Osteocyte (in vitro differentiated cells): ENCODE measurements at places on chromosomes 3 and 15. TPM values are rescaled to one million over a fixed set of nuclear protein-coding genes. Genes with fewer than 3 reads are reported as not detected.

DNA sequence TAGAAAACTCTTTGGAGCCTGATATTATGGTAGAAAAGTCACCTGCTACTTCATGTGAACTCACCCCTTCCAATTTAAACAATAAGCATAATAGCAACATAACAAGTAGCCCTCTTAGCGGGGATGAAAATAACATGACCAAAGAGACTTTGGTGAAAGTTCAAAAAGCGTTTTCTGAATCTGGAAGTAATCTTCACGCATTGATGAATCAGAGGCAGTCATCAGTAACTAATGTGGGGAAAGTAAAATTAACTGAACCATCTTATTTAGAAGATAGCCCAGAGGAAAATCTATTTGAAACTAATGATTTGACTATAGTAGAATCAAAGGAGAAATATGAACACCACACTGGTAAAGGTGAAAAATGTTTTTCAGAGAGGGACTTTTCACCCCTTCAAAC lies 5.1 kb upstream of the SCG5 start:
- DNase-seq, result no peak

- DNase-seq, result no peak
Observed at GRCh38 chr15:70259640-70260508, 162.2 kb upstream of the TLE3 start.

DNA sequence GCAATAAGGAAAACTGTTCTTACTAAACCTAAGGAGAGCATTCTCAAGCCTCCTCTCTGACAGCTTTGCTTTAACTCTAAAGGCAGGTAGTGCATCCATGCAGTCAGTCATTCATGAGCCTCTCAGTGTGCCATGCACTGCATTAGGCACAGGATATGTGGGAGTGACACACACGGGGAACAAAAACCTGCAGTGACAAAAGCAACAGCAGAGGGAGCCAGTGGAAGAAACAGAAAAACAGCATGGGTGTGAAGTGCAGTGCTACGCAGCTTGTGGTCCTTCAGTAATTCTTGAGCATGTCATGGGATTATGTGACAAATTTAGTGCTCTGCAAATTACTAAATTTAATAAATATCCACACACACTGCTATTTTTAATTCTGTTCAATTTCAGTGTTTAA lies 230.7 kb downstream of the BBX start:
- DNase-seq, result no peak

- no peak for DNase-seq
Observed at GRCh38 chr3:147655236-147655635, 246.1 kb downstream of the ZIC1 start.

DNA sequence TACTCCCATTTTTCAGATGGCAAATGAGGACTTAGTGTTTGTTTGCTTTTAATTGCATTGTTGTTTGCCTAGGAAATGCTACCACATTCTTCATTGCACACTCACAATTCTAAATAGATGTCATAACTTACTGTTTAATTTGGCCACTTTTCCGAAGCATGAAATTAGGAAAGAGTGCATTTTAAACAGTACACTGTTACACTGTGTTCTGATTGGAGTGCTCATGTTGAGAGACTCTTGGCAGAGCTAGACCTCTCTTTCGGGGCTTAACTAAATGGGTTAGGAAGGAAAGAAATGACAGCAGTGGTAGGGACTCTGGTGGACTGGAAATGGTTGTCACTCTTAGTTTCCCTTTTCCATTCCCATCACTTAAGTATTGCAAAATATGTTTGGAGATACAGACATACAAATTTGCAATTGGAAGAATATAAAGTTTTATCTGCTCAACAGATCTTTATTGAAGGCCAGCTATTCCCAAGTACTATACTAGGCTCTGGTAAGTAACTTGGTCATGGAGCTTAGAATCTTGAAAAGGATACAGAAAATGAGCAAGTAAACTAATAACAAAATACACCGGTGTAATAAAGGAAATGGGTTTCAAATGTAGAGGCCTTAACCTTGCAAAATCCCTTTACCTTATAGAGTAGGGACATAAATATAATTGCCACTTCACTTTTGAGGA lies 90.2 kb downstream of the DCUN1D1 start:
- no peak for DNase-seq

- DNase-seq, result no peak
Observed at GRCh38 chr3:53489787-53490458, 4.5 kb upstream of the CACNA1D start.

DNA sequence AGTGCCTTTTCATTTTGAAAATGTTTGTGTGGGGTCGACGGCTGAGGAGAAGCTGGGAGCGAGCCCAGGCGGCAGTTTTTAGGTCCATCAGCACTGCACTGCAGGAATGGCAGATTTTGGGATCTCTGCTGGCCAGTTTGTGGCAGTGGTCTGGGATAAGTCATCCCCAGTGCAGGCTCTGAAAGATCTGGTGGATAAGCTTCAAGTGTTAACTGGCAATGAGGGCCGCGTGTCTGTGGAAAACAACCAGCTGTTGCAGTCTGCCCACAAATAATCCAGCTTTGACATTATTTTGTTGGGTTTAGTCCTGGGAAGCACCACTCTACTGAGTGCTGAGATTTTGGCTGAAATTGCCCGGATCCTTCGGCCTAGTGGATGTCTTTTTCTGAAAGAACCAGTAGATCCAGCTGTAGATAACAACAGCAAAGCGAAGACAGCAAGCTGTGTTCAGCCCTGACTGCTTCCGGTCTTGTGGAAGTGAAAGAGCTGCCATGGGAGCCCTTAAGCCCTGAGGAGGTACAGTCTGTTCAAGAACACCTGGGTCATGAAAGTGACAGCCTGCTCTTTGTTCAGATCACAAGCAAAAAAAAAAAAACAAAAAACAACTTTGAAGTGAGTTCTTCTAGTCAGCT lies 13.1 kb upstream of the ANP32A start:
- DNase-seq, result no peak

GRCh38 chr3:137071104-137071503 lies 113.3 kb downstream of the IL20RB start:
- no peak for DNase-seq

DNA sequence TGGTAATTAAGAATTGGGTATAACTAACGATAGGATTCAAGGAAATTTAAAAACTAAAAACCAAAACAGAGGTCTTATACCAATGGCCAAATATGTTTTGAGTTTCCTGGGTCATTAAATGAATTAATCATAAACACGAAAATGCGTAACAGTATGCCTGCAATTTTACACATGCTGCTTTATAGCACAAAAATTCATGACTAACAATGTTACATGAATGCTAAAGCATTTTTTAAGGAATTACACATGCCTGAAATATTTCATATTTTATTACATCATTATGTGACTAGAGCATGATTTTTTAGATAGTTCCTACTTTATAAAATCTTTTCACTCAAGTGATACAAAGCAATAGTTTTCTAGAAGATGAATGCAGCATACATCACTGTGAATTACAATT lies 74.7 kb downstream of the ZNF148 start:
- DNase-seq, result no peak

DNA sequence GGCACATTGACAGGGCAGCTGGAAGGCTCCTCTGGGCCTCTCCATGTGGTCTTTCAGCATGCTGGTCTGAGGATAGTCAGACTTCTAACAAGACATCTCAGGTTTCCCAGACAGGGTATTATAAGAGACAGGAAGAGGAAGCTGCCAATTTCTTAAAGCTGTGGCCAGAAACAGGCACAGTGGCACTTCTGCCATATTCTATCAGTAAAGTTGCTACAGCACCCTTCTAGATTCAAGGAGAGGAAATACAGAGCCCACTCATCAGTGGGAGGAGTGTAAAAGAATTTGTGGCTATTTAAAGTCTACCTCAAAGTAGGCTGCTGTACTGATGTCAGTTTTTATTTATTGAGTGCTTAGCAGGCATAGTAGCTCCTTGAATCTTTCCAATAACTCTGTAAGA lies 55.5 kb downstream of the BTD start:
- DNase-seq, result no peak

GRCh38 chr3:80087767-80088166 lies 320.0 kb upstream of the ROBO1 start:
- no peak for DNase-seq

- DNase-seq, result no peak
Observed at GRCh38 chr15:89150762-89151664, 62.8 kb downstream of the ABHD2 start.

DNA sequence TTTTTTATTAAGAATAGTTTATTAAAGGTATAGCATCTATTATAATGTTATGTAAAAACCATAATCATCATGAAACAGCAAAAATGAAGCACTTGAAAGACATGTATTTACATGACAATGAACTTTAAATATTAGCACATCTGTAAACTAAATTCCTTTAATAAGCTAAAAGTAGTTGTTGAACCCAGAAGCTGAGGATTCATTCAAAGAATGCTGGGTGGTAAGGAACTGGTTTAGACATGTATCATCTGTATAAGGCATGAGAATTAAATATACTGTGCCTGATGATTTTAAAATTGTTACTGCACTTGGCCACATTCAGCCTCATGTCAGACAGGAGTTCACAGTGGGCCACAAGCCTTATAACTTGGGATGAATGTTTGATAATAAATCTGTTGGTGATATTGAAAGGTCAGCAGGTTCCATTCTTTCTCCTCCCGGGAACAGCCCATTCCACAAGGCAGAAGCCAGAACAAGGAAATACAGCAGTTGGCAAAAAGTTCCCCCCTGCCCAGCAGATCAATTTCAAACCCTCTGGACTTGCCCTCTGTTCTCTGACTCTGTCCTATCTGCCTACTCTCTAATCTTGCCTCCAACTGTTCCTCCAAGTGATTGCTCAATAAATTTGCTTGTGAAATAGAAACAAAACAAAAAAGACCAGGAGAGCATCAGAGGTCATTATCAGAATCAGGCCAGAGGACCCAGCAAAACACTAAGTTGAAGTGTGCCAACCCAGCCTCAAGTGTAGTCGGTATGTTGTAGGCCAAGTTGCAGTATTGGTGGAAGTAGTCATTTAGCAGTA lies 49.8 kb upstream of the TEX264 start:
- DNase-seq, result no peak

DNA sequence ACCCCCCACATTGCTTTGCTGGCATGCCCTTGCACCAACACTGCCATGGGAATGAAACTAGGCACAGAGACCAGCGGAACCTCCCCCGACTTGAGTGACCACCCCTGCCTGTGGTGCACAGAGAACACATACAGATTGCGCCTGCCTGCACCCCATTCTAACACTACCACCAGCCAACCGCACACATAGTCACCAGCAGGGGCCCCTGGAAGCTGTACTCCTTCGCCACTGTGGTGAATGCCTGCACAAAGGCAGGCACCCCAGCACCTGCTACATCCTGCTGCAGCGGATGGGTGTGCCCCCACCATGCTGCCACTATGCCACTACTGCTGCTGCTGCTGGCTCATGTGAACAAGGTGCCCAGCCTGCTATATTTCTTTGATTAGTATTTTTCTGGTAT lies 27.4 kb upstream of the DNAAF4 start:
- DNase-seq, result no peak

DNA sequence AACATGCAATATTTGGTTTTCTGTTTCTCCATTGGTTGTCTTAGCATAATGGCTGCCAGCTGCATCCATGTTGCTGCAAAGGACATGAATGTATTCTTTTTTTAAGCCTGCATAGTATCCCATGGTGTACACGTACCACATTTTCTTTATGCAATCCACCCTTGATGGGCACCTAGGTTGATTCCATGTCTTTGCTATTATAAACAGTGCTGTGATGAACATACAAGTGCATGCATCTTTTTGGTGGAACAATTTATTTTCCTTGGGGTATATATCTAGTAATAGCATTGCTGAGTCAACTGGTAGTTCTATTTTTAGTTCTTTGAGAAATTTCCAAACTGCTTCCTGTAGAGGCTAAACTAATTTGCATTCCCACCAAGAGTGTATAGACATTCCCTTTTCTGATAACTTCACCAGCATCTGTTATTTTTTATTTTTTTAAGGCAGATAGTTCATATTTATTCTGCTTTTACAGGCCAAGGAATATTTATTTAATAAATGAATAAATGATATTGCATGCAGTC lies 62.4 kb upstream of the NPHP3 start:
- DNase-seq, result no peak

GRCh38 chr3:18346097-18346496 lies 79.0 kb downstream of the SATB1 start:
- DNase-seq, result no peak

GRCh38 chr3:83033133-83033532 lies 1271.7 kb upstream of the GBE1 start:
- DNase-seq, result no peak

- no peak for DNase-seq
Observed at GRCh38 chr3:143090976-143091837, 28.4 kb upstream of the CHST2 start.

- DNase-seq, result no peak
Observed at GRCh38 chr15:38648121-38648843, 83.7 kb upstream of the RASGRP1 start.

Gene C3orf22
- not detected in 2 replicates for total RNA-seq

Gene RARB
- total RNA-seq, result 4.8 and 5.0 TPM in 2 replicates

Gene IQCH
- total RNA-seq, result 1.2 and 2.0 TPM in 2 replicates

Gene ZKSCAN7
- total RNA-seq, result 7.4 TPM in 2 replicates

Gene RAB11A
- 317 and 321 TPM in 2 replicates for total RNA-seq

Gene PLXNB1
- total RNA-seq, result 76.7 and 88.2 TPM in 2 replicates

Gene NRG4
- not detected in 2 replicates for total RNA-seq

Gene LRRN1
- 0.99 and 1.2 TPM in 2 replicates for total RNA-seq

Gene IMPG2
- total RNA-seq, result 0.60 and 0.73 TPM in 2 replicates

Gene CLSTN2
- total RNA-seq, result 143 and 161 TPM in 2 replicates

Gene MINAR1
- total RNA-seq, result 1.7 and 2.1 TPM in 2 replicates

Gene TF
- total RNA-seq, result 1.9 and 2.0 TPM in 2 replicates

Gene ST3GAL6
- 4.4 and 8.0 TPM in 2 replicates for total RNA-seq
